ENCODE measurements at places on chromosomes 7 and 10.

- DNase-seq, result no peak
Observed at GRCh38 chr10:132910901-132911785, 31.2 kb downstream of the CFAP46 start.

DNA sequence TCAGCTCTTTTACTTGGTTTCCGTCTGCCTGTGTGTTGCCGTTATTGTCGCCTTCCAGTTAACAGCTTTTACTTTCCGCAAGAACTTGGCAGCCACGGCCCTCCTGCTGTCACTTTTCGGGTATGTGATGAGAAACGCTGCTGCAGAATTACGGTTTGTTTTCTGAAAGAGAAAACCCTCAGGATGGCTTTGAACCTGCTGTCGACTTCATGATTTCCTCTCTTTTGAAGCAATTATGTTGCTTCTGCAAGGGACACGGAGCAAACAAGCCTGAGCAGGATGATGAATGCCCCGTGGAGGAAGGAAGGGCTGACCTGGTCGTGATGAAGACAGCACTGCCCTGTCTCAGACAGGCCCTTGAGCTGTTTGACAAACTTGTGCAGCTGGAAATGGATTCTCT, 339.8 kb downstream of the ABCA13 start:
- no peak for DNase-seq

DNA sequence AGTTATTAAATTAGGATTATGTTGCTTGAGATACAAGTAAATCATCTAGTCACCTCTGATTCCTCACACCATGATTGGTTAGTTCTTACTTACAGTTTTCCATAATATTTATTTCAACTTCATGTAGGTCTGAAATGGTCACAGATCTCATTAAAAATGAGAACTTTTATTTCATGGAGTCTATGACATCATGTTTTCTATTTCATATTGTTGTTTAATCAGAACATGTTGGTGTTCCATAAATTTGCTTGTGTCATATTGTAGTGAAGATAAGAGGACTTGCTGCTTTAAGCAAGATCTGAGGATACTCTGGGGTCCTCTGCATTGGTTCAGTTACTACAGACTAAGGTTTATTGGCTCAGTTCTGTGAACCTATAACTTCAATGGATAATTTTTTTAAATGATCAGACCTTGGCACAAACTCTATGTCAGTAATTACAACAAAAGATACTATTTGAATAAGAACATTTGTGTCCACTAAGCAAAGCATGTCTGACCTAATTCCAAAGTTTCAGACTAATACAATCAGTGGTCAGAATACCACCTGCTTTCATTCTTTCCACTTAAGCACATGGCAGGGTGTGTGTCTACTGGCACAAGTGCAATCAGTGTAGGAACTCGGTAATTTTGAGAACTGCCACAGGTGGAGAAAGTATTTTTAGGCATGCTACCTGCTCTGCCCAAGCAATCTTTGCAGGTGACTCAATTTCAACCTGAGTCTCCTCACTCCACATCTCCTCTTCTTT, 68.5 kb downstream of the CCDC71L start:
- no peak for DNase-seq

DNA sequence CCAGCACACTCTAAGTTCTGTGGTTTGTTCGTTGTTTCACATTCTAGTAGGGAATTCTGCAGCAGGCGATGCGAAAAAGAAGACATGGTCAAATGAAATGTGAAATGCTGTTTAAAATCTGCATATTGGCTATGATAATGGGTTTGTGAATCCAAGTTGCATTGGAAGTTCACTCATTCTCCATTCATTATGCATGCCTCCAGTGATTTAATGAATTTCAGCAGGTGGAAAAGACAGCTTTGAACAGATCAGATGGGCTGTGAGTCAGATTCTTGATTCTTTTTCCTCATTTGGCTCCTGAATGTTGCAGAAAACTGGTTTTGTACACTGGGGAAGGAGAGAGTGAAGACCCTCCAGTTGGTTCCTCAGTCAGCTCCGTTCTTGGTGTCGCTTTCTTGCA, 52.1 kb downstream of the PNLIPRP2 start:
- DNase-seq, result no peak

GRCh38 chr10:53598914-53599313, 826.3 kb upstream of the MBL2 start:
- no peak for DNase-seq

GRCh38 chr7:79548727-79549126, 95.3 kb upstream of the MAGI2 start:
- no peak for DNase-seq

DNA sequence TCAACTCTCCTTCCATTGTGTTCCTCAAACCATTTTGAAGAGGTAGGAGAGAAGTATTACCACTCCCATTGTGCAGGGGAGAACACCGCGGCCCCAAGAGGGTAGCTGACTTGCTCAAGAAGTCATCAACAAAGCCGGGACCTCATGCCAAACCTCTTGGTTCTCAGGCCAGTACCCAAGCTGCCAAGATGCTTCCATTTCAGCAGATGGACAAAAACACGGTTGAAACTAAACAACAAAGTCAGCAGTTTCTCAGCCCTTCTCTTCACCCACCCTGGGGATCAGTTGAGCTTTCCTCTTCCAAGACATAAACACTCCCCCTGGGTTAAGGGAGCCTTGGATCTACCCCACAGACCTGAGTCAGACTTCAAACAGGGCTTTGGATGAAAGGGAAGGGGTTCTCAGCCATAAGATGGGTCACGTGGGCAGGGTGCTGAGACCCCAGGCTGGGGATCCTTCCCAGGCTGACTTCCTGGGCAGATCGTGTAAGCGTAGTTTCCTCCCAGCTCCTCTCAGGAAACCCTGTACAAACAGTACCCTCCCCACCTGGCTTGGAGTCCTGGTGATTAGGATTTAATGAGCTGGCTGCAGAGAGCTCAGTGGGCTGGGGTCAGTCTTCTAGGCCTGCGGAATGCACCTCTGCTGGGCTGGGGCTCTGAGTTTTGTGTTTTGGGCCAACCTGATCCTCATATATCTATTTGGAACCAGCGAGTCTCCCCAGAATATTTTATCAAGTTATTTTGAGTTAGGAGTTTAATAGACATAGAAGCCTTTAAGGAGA, 27.3 kb downstream of the EMX2 start:
- DNase-seq, result no peak

DNA sequence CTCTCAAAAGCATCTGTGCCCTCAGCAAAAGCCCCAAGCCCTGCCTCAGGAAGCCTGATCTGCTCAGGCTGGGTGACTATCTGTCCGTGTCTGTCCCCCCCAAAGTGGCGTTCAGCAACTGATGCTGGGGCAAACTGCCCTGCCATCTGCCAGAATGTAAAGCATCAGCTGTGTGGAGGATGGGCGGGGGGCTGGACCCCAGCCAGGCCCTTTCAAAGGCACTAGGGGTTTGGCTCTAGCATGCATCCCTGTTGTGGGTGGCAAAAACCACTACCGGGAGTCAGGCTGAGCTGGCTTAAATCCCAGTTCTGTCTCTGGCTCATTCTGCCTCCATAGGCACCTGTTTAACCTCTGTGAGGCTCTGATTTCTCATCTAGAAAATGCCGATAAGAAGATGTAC, 35.5 kb downstream of the GPRIN2 start:
- DNase-seq, result no peak

DNA sequence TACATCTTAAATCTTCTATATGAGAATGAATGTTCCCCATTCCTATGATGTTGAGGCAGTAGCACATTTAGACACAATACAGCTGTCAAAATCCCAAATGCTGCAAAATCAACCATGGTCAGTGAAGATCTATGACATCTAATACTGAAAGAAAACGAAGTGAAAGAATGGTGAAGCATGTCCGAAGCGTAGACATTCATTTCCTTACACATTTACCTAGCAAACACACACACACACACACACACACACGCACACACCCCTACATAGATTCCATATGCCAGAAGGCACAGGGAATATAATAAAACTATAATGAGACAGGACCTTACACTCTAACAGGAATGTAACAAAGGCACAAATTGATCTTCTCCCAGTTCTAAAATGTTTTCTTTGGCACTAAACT, 32.5 kb downstream of the CCDC6 start:
- no peak for DNase-seq

DNA sequence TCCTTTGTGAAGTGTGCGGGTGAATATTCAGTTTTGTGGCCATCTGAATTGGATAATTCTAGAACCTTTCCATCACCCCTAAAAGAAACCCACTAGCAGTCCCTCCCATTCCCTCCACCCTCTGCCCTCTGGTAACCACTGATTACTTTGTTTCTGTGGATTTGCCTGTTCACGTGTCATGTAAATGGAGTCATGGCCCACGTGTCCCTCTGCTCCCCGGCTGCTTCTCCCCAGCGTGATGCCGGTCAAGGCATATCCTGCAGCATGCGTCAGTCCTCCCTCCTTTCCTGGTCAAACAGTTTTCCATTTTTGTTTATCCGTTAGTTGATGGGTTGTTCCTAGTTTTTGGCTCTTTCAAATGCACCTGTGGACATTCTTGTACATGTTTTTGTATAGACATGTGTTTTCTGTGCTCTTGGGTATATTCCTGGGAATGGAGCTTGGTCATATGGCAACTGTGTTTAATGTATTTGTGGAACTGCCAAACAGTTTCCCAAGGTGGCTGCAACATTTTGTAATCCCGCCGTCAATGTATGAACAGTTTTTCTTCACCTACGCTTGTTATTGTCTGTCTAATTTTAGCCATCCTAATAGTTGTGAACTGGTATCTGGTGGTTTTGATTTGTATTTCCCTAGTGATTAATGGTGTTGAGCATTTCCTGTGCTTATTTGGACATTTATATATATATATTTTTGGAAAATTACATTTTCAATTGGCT, 22.4 kb downstream of the PPP2R2D start:
- no peak for DNase-seq

DNA sequence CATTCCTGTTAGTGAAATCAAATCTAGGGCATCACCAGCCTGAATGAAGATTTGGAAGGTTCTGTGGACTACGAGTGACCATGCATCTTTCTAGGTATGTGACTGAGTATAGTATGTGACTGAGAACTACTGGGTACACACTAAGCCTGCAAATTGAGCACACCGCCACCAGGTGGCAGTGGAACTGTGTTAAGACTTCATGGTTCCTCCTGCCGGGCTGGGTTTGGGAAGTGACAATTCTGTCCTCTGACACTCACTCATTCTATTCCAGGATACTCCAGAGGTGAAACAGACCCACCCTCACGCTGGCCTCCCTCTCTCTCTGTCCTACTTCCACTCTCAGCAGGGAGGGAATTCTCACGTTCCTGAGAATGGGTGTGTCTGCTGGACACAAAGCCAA, 84.0 kb upstream of the TMEM248 start:
- DNase-seq, result no peak

GRCh38 chr7:39910108-39910869, 39.8 kb upstream of the CDK13 start:
- no peak for DNase-seq

- no peak for DNase-seq
Observed at GRCh38 chr7:130943981-130944380, 210.0 kb upstream of the KLF14 start.

DNA sequence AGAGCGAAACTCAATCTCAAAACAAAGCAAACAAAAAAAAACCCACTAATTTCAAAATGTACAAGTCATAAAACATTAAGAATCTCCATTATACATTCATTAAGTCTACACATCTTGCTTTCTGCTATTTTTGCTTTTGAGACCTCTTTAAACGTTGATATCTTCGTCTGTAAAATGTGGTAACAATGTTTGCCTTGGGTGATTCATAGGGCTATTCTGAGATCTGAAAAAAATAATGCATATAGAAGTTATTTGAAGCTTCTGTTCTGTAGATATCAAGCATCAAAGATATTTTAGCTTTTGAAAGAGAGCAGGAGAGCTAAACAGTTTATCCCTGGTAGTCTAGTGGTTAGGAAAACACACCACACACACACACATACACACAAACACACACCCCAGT, 158.1 kb upstream of the PLXDC2 start:
- DNase-seq, result no peak

GRCh38 chr10:69571618-69572158, 1.5 kb downstream of the NEUROG3 start:
- no peak for DNase-seq

DNA sequence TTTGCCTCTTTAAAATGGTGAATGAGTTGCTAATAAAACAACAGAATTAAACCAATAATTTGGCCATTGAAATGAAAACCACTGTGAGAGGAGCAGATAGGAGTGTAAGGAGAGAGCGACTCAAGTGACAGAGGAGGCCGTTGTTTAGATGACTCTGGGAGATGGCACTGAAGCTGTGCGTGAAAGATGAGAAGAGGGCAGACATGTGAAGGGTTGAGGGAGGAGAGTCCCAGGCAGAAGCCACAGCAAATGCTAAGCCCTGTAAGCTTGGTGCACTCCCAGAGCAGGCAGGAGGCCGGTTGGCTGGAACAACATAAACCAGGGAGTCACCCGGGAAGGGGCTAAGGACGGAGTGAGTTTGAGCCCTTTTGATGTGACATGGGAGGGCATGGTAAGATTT, 814 bp upstream of the OPALIN start:
- no peak for DNase-seq
